ENCODE measurements at places on chromosomes 1 and 21.

DNA sequence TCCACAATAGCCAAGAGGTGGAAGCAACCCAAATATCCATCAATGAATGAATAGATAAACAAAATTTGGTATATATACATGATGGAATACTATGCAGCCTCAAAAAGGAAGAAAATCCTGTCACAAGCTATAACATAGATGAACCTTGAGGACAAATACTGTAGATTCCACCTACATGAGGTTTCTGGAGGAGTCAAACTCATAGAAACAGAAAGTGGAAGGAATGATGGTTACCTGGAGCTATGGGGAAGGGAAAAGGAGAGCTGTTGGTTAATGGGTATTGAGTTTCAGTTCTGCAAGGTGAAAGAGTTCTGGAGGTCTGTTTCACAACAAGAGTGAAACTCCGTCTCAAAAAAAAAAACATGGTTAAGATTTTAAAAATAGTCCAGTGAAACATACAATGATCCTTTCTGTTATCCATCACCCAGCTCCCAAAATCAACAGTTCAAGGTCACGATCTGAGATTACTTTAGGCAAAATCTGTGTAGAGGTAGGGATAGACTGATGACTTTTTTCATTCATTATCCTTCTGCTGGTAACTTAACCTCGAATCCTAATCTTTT is 80.8 kb upstream of the HNRNPU start:
- no peak for DNase-seq

DNA sequence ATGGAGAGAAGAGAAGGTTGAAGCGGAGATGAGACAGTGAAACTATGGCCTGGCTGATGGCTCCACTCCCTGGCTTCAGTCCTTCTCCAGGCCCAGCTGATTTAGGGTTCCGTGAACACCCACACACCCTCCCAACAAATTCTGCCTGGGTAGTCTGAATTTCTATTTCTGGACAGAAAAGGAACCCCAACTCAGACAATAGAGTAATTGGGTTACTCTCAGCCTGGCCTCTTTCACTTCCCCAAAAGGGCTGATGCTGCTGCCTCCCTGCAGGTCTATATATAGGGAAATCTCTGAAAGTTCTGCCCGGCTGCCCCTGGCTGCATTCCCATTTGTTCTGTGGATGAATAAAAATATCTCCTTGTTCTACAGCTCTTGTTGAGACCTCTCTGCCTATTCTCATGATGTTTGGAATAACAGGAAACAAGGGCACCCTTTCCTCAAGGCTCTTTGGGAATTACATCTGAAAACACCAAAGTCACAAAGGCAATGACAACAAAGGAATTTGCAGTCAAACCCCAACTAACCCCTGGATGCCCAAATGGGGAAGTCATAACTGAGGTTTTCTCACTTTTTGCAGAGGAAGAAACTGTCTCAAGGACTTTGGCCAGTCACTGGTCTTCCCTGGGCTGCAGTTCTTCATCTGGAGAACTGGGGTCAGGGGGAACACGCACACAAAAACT is 11.4 kb upstream of the ZSCAN20 start:
- DNase-seq: no peak

DNA sequence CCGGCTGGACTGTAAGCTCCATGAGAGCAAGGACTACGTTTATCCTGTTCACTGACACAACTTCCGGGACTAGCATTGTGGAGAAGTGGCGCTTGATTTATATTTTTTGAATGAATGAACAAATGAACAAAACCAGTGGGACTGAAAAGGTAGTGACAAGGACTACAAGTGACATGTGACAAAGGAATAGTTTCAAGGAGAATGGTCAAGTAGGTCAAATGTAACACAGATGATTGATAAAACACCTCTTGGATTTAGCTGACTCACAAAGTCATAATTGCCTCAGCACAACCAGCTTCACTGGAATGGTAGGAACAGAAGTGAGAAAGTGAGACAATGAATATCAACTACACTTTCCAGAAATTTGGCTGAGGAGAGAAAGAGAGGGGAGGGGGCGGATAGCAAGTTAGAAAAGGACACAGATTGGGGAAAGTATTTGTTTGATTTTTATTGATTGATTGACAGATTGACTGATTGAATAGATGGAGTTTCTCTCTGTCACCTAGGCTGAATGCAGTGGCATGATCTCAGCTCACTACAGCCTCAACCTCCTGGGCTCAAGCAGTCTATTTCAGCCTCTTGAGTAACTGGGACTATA is 14.2 kb downstream of the MTF1 start:
- no peak for DNase-seq

DNA sequence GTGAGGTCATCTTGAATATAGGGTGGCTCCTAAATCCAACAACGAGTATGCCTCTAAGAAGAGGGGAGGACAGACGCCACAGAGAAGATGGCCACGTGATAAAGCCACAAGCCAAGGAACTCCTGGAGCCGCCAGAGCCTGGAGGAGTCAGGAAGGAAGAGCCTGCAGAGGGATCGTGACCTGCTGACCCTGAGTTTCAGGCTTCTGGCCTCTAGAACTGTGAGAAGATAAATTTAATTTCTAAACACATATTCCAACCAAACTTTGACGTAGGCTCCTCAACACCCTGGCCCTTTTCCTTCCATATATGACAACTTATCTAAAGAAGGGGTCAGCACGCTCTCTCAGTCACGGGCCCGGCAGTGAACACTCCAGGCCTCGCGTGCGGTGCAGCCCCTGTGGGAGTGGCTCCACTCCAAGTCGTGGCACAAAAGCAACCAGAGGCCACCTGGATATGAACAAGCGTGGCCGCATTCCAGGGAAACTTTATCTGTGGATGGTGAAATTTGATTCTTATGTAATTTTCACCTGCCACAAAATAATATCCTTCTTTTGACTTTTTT is 138.6 kb upstream of the AJAP1 start:
- no peak for DNase-seq

DNA sequence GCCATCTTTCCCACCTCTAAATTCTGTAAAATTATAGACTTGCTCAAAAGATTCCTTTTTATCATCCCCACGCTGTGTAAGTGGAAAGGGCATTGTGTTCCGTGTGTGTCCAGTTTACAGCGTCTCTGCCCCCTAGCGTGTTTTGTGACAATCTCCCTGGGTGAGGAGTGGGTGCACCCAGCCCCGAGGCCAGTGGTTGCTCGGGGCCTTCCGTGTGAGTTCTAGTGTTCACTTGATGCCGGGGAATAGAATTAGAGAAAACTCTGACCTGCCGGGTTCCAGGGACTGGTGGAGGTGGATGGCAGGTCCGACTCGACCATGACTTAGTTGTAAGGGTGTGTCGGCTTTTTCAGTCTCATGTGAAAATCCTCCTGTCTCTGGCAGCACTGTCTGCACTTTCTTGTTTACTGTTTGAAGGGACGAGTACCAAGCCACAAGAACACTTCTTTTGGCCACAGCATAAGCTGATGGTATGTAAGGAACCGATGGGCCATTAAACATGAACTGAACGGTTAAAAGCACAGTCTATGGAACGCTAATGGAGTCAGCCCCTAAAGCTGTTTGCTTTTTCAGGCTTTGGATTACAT is 61.9 kb downstream of the POFUT2 start:
- DNase-seq: no peak

DNA sequence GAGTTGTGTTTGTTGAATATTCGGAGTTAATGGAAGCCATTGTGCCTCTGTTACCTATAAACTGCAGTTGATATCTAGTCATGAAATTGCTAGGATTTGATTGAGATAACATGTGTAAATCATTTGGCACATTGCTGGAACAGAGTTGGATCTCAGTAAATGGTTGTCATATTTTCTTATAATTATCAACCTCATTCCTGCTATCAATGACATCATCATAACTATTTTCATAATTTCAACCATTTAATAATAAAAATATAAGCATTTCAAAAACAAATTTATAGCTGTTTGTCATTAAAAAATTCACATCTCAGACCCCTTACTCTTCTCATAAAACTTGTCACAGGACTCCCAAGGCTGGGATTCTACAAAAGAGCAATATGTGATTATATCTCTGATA is 133.4 kb downstream of the PTGER3 start:
- no peak for DNase-seq

- no peak for DNase-seq
Measured at GRCh38 chr1:32151319-32151787, 28.1 kb upstream of the TXLNA start.

DNA sequence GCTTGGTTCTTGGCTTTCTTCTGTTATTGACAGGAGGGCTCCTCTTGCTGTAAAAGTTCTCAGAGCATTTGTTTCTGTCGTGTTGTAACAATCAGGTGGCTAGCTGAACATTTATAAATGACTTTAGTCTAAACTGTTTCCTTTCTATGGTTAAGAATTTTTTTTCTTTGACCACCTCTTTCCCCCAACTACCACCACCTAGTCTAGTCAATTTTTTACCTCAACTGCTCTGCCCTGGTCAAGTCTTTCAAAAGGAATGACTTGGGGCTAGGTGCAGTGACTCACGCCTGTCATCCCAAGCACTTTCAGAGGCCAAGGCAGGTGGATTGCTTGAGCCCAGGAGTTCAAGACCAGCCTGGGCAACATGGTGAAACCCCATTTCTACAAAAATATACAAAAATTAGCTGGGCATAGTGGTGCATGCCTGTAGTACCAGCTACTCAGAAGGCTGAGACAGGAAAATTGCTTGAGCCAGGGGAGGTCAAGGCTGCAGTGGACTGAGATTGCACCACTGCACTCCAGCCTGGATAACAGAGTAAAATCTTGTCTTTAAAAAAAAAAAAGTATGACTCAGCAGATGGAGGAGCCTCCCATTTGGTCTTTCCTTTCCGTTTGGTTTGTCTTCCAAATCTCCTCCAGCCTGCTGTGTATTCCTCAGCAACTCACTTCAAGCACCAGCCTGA is 40.7 kb downstream of the MAP3K21 start:
- DNase-seq: no peak

GRCh38 chr1:203049576-203050180 is 23.4 kb downstream of the PPFIA4 start:
- peak; percentile 64 for DNase-seq

GRCh38 chr1:177897281-177897997 is 72.4 kb downstream of the SEC16B start:
- DNase-seq: no peak

GRCh38 chr21:44299085-44299457 is 782 bp upstream of the PFKL start:
- DNase-seq: no peak

DNA sequence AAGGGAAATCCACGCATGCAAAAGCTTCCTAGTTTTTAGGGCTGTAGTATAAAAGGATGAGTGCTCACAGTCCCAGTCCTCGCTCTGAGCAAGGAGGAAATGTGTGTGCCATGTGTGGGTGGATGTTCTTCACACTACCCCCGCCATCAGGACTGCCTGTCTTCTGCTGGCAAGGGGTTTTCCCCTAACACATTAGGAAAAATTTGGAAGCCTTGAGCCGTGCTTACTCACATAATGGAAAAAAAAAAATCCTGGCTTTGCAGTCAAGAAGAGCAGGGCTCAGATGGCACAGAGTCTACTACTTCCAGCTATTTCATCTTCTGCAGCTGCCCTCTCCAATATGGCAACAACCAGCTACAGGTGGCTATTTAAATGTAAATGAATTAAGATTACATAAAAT is 363.1 kb downstream of the PLPP3 start:
- DNase-seq: no peak

DNA sequence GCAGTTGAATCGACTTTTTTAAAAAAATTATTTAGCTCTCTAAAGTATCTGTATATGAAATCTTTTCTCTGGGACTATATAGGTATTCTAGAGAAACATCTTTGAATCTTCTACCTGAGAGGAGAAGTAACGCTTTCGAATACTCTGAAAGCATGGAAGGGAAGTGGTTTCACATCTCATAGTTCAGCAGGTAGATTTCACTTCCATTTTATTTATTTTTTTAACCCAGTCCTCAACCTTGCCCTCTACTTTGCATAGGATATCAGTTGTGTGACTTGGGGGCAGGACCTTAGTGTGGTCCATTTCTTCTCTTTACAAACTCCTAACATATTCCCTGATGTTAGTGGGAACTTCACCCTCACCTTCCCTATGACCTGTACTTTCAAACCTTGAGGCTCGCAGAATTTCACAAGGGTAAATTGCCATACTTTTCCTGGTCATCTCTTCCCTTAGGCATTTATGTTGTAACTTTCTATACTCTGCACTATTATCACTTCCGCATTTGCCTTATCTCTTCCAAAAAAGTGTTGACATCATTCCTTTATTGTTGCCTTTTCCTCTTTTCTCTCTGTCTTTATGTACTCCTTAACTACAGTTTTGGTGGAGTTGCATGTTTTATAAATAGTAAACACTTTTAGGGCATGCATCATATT is 1208.5 kb upstream of the ADGRL4 start:
- DNase-seq: no peak

- DNase-seq: no peak
Measured at GRCh38 chr1:175784831-175785230, 41.4 kb upstream of the TNR start.

DNA sequence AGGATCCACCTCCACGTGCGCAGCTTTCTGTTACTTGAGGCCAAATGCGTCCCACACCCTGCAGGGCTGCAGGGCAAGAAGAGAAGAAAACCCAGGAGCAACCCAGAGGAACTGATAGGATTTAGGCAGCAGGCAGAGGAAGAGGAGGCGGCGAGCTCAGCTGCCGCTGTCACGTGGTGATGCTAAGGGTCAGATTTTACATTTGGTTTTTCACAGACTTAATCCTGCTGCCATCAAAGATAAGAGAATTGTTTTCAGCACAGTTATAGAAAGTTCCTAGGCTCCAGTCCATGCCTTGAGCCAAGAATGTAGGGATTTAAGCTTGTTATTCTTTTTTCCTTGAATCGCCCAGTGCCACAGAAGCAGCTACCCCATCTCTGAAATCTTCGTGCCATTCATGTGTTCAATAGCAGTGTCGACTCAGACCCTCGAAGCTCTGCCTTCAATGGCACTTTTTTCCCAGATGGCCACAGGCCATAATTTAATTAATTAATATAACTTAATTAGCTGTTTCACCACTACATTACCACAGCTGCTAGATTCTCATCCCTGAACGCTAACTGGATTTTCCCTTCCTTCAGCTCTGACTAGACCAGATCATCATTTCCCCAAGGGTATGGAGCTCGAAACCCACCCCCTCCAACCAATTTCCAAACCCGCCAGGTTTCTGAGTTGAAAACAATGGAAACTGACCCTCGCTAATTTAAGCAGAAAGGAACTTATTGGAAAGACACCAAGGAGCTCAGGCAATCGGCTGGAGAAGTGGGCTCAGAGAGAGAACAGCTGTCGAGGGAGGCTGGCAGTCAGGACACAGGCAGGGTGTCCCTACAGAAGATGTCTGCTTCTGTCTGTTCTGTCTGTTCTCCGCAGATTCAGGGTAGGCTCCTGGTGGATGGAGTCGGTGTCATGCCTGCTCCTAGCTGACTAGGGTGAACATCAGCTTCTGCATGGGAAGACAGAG is 36.2 kb downstream of the LDLRAP1 start:
- no peak for DNase-seq

DNA sequence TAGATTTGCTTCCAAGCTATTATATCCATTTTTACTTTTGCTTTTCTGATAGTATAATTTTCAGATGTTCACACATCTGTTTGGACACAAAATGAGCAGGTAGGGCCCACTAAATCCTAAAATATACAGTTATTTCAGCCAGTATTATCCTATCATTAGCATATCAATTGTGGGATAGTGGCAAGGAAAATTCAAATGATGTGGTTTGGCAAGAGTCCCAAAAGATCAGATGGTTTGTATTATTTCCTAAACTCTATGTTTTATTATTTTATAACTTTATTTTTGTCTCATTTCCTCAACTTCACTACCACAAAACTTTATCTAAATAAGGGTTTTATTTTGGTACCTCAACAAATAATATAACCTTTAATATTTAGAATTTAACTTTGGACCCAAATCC is 1659.6 kb downstream of the NCAM2 start:
- DNase-seq: no peak

GRCh38 chr1:15501208-15502032 is 22.6 kb downstream of the CASP9 start:
- peak; percentile 80 for DNase-seq

Measured in posterior vena cava (tissue), 2 donors.